ENCODE measurements at places on chromosomes 2 and 18. TPM values are rescaled to one million over a fixed set of nuclear protein-coding genes. Genes with fewer than 3 reads are reported as not detected.

GRCh38 chr2:167293172-167293781, 405.0 kb downstream of the XIRP2 start:
- peak overlapping the region; percentile 66 for H3K27ac ChIP-seq
- DNase-seq = no peak
- peaks cover 11% of the 10 kb centered on the region for H3K4me1 ChIP-seq
- H3K4me3 ChIP-seq = peak overlapping the region; percentile 95
- no peaks in the 10 kb centered on the region for H3K36me3 ChIP-seq
- peaks cover 44% of the 10 kb centered on the region for H3K27me3 ChIP-seq

UPP2 gene
- total RNA-seq = not detected

GRCh38 chr18:11005528-11005927, 143.8 kb downstream of the PIEZO2 start:
- peaks cover 24% of the 10 kb centered on the region for H3K4me1 ChIP-seq

DNA sequence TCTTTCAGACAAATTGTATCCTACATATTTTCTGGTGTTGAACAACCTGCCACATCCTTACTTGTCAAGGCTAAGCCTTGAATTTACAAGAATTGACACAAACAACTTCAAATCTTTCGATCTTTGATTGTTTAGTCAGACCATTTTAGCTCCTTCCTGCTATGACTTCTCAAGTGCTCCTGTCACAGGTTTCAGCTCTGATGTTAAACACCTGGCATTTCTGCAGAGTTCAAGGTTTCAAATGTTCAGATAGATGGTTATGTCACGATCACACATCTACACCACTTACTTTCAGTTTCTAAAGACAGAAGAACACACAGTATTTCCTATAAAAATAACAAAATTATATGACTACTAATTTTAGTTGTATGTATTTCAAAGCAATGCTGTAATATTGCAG, 84.0 kb downstream of the RND3 start:
- peaks cover 31% of the 10 kb centered on the region for H3K4me1 ChIP-seq
- no peak for DNase-seq
- H3K36me3 ChIP-seq = no peaks in the 10 kb centered on the region
- peak overlapping the region; percentile 77 for H3K27ac ChIP-seq
- peak overlapping the region; percentile 6 for H3K4me3 ChIP-seq

DNA sequence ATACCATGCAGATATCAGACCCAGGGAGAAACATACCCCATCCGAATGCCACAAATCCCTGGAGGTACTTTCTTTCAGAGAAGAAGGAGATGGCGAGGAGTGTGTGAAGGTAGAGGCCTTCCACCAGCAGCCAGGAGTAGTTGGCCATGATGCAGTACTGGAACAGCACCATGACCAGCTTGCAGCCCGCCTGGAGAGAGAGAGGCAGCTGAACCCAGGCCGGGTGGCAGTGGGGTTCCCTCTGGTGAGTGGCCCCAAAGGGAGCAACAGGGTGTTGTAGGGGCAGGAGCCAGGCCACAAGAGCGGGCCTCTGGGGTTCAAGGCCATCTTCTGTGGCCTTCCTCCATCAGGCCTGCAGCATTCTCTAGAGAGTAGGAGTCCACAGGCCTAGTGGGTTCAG, 30.2 kb downstream of the TMEM37 start:
- no peaks in the 10 kb centered on the region for H3K36me3 ChIP-seq
- no peak overlapping the region for H3K27ac ChIP-seq
- no peak for DNase-seq

TTN gene
- 4.2 TPM for total RNA-seq

DNA sequence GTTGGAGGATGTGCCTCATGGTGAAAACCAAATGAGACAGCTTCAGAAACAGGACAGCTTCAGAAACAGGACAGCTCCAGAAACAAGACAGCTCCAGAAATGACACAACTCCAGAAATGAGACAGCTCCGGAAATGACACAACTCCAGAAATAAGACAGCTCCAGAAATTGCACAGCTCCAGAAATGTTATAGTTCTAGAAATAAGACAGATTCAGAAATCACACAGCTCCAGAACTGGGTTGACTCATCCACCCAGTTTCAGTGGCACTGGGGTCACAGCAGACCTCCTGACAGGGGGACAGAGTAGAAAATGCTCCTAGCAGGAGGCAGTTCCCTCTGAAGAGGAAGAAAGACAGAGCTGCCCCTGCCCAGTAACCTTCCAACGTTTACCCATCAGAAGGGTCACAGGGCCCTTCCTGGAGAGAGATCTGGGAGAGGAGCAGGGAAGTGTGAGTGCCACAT, 26.9 kb upstream of the COL6A3 start:
- no peak overlapping the region for H3K4me3 ChIP-seq
- H3K27ac ChIP-seq = no peak overlapping the region
- peaks cover 25% of the 10 kb centered on the region for H3K27me3 ChIP-seq
- peaks cover 32% of the 10 kb centered on the region for H3K4me1 ChIP-seq
- no peaks in the 10 kb centered on the region for H3K36me3 ChIP-seq

GRCh38 chr2:111157798-111158197, 37.1 kb downstream of the BCL2L11 start:
- no peak overlapping the region for H3K4me3 ChIP-seq
- peaks cover 40% of the 10 kb centered on the region for H3K36me3 ChIP-seq
- H3K27me3 ChIP-seq = no peaks in the 10 kb centered on the region
- DNase-seq = no peak

TCF23 gene
- total RNA-seq = not detected

SALL3 gene
- 0.21 TPM for total RNA-seq

PER2 gene
- total RNA-seq = 14.0 TPM

- peaks cover 13% of the 10 kb centered on the region for H3K4me1 ChIP-seq
- no peaks in the 10 kb centered on the region for H3K36me3 ChIP-seq
- peaks cover 3% of the 10 kb centered on the region for H3K27me3 ChIP-seq
- no peak for DNase-seq
- H3K27ac ChIP-seq = no peak overlapping the region
Observed at GRCh38 chr2:68748568-68748967, 14.0 kb downstream of the ARHGAP25 start.

PSMD14 gene
- total RNA-seq = 46.5 TPM

GRCh38 chr2:190846746-190847145, 33.9 kb upstream of the GLS start:
- no peaks in the 10 kb centered on the region for H3K36me3 ChIP-seq
- H3K27ac ChIP-seq = no peak overlapping the region
- no peak overlapping the region for H3K4me3 ChIP-seq
- H3K4me1 ChIP-seq = no peaks in the 10 kb centered on the region
- no peaks in the 10 kb centered on the region for H3K27me3 ChIP-seq

GRCh38 chr2:234401426-234401825, 95.5 kb downstream of the ARL4C start:
- H3K27me3 ChIP-seq = no peaks in the 10 kb centered on the region
- no peak overlapping the region for H3K27ac ChIP-seq

- H3K4me1 ChIP-seq = peaks cover 65% of the 10 kb centered on the region
- H3K27me3 ChIP-seq = peaks cover 19% of the 10 kb centered on the region
- peak overlapping the region; percentile 98 for H3K27ac ChIP-seq
- no peak for DNase-seq
Observed at GRCh38 chr18:8611916-8612576, 2.8 kb downstream of the RAB12 start.

DNA sequence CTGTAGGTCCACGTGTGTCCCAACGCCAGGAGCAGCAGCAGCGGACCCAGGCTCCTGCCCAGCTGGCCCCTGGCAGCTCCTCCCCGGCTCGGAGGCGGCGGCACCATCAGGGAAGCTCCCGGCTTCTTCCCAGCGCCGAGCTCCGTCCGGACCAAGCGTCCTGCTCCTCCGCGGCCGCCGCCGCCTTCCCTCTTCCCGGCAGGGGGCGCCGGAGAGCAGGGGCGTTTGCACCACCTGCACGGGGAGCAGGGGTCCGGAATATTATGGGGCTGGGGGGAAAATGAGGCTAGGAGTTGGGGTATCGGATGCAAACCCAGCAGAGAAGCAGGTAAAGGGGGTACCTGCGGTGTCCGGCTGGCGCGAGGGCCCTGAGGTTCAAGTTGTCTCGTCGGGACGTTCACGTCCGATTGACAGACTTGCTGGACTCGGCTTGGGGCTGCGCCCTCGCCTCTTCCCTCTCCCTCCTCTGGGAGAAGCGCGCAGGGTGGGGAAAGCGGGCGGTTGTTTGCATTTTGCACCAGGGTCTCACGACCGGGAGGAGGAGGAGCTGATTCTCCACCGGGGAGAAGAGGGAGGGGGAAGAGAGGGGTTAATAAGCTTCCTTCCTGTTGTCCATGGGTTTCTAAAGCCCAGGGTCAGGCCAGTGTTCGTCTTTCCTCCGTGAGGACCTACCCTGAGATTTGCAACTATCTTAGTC, at the start of gene CCBE1:
Gene CCBE1 (minus strand): TSS at position 188 of the 697 bp plus-strand sequence.
- H3K27me3 ChIP-seq = peaks cover 56% of the 10 kb centered on the region
- H3K4me1 ChIP-seq = peaks cover 51% of the 10 kb centered on the region
- peak within 1 kb of the TSS; percentile 48 for H3K27ac ChIP-seq
- H3K4me3 ChIP-seq = peak within 1 kb of the TSS; percentile 89
- peaks cover 3% of the 10 kb centered on the region for H3K36me3 ChIP-seq

GATA6 gene
- total RNA-seq = 39.8 TPM

- H3K4me3 ChIP-seq = no peak overlapping the region
- no peak for DNase-seq
- H3K27me3 ChIP-seq = peaks cover 11% of the 10 kb centered on the region
Observed at GRCh38 chr18:79862562-79862961, 64.8 kb downstream of the KCNG2 start.

- peaks cover 5% of the 10 kb centered on the region for H3K4me1 ChIP-seq
- H3K27ac ChIP-seq = no peak overlapping the region
- no peaks in the 10 kb centered on the region for H3K36me3 ChIP-seq
- no peak for DNase-seq
Observed at GRCh38 chr2:127644066-127645025, 1.6 kb upstream of the GPR17 start.

DNA sequence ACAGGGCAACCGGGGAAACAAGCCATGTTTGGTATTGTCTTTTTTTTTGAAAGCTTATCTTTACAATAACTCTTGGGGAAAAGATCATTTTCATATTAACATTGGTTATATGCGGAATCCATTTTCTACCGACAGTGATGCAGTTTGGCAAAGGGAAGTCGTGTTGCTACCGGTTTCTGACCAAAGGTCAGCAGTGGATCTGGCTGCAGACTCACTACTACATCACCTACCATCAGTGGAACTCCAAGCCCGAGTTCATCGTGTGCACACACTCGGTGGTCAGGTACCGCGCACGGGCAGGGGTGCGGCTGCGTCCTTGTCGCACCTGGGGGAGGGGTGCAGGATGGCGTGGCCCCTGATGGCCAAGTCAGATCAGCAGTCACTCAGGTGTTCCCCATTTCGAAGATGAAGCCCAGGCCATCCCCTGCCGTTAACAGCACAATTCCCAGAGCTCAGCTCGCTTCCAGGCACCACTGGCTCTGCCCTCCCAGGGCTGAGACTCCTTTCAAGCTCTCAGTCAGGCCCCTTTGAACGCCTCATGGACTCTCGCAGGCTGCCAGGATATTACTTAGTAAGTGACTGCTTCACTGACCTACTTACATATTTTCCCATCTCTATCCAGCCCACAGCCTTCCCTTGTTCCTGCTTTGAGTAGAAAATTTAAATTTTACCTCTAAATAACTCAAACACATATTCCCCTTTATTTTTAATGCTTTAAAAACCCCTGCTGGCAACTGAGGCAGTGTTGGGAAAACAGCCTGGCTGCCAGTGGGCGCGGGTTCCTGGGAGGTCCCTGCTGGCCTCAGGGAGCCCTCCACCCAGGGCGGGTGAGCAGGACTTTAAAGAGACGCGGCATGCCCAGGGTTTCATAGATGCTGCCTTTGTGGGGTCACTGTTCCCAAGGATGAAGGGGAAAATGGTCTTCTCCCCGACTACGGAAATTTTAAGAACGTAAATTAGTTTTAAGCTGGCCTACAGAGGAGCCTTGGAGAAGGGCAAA, 33.6 kb upstream of the RPL31 start:
- H3K27me3 ChIP-seq = no peaks in the 10 kb centered on the region
- peaks cover 4% of the 10 kb centered on the region for H3K36me3 ChIP-seq
- H3K4me3 ChIP-seq = no peak overlapping the region
- H3K4me1 ChIP-seq = no peaks in the 10 kb centered on the region
- no peak for DNase-seq

C2orf66 gene
- total RNA-seq = 0.29 TPM

DNA sequence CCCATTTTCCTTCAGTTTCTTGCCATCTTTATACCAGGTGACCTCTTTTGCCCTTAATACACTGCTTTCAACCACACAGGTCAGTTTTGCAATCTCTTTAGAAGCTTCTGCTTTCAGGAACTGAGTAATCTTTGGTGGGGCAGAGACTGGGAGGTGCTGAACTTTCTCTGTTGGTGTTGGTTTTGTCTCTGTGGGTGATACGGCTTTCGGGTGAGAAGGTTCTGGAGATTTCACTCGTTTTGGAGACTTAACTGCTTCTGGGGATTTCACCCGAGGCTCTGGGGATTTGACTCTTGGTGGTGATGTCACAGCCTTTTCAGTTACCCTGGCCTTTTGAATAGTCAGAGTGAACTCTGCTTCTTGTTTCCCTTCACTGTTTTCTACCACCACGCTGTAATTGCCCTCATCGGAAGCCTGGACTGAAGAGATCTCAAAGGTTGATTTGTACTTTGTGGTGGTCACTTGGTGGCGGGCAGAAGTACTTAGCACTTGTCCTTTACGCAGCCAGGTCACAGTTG, 50.4 kb downstream of the PLEKHA3 start:
- no peaks in the 10 kb centered on the region for H3K27me3 ChIP-seq
- no peak for DNase-seq
- peaks cover 7% of the 10 kb centered on the region for H3K4me1 ChIP-seq
- H3K36me3 ChIP-seq = peaks cover 44% of the 10 kb centered on the region
- H3K4me3 ChIP-seq = no peak overlapping the region
- no peak overlapping the region for H3K27ac ChIP-seq

DNA sequence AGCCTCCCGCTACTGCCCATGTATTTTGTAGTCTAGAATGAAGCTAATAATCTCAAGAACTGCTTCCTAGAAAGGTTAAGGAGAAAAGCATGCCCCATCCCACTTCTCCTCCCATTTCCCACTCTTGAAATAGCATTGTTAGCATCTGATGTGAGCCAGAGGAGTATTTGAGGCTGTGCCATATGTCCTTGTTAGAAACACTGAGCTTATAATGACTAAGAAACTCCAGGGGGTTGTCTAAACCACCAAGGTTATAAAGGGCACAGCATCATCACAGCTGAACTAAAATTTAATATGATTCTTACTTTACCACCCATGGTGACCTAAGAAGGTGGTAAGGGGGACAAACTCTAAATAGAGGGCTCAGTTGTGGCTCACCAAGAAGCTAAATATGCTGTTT, 16.6 kb downstream of the TSPYL6 start:
- peaks cover 15% of the 10 kb centered on the region for H3K4me1 ChIP-seq
- no peaks in the 10 kb centered on the region for H3K36me3 ChIP-seq
- H3K27ac ChIP-seq = no peak overlapping the region
- H3K4me3 ChIP-seq = no peak overlapping the region
- H3K27me3 ChIP-seq = no peaks in the 10 kb centered on the region
- no peak for DNase-seq

- DNase-seq = no peak
- H3K27ac ChIP-seq = no peak overlapping the region
- peaks cover 16% of the 10 kb centered on the region for H3K4me1 ChIP-seq
- H3K36me3 ChIP-seq = no peaks in the 10 kb centered on the region
- H3K27me3 ChIP-seq = peaks cover 4% of the 10 kb centered on the region
Observed at GRCh38 chr2:84897773-84898172, 7.7 kb upstream of the TMSB10 start.

GRCh38 chr18:57754577-57755338, 48.4 kb downstream of the ATP8B1 start:
- H3K27ac ChIP-seq = no peak overlapping the region
- no peaks in the 10 kb centered on the region for H3K27me3 ChIP-seq
- H3K4me3 ChIP-seq = no peak overlapping the region
- H3K36me3 ChIP-seq = peaks cover under 1% of the 10 kb centered on the region
- H3K4me1 ChIP-seq = peaks cover 18% of the 10 kb centered on the region

ABCA12 gene
- 8.9 TPM for total RNA-seq

- H3K27ac ChIP-seq = no peak overlapping the region
- H3K4me3 ChIP-seq = no peak overlapping the region
- H3K36me3 ChIP-seq = no peaks in the 10 kb centered on the region
- H3K27me3 ChIP-seq = no peaks in the 10 kb centered on the region
- DNase-seq = no peak
Observed at GRCh38 chr2:16102976-16103380, 162.6 kb downstream of the MYCN start.

TLX2 gene
- 2.9 TPM for total RNA-seq
